ENCODE measurements at places on chromosomes 3 and 15.

DNA sequence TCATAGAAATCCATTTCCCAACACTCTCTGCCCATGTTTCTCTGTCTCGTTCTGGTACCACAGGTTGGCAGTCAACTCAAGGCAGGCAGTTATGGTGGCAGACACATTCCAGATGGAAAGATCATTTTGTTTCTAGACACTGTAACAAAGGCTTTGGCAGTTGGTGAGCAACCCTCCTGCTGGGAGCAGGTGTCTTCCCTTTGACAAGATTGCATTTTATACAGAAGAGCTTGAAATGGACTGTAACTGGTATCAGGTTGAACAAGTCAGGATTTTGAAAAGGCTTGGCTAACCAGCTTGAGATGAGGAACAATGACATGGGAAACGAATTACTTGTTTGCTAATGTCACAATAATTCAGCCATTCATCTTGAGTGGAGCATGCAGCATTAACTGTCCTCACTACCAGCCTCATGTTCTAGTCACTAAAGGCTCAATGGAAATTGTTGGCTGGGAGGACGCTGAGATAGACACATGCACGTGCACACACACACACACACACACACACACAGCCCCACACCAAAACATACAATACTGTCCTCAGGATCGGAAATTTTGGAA lies 170.0 kb downstream of the SEMA6D start:
- DNase-seq: no peak

DNA sequence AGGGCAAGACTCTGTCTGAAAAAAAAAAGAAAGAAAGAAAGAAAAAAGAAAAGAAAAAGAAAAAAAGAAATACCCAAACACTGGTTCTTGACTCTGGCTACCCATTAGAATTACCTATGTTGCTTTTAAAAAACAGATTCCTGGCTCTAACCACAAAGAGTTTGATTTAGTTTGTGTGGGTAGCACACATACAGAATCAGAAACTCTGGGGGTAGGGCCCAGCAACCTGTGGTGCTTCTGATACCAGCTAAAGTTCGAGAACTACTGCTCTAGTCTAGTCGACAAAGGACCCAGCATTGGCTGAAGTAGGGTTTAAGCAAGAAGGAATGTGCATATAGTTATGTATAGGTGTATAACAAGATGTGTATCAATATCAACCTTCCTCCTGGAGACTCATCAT lies 392.7 kb downstream of the EFHB start:
- no peak for DNase-seq

DNA sequence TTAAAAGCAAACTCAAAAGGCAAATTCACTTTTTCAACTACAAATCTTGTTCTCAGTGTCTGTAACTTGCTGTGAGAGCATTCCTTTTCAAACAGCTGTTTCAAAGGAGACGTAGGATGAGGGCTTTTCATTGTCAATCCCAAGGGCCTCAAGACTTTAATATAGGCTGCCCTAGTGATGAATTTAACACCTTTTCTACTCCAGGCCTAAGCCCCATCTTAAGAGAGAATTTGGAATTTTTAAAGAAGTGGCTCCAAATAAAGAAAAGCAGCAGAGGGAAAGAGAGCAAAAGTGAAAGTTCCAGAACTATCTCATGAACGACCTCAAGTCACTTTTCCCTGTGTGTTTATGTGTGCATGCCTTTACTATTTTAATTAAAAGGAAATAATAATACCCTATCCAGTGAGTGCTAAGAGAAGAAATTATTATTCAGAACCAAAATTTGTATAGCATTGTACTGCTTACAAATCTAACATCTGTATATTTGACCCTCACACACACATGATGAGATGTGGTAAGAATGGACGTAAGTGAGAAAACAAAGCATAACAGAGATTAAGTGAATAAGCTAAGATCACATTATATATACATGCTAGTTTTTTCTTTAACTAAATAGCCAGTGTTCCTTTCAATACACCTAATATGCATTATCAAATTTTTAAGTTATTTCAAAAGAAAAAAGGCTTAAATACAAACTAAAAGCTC lies 196.4 kb downstream of the VGLL3 start:
- no peak for DNase-seq

- no peak for DNase-seq
Measured at GRCh38 chr3:63975723-63976122, 47.6 kb downstream of the PSMD6 start.

GRCh38 chr15:99167640-99168039 lies 62.8 kb downstream of the SYNM start:
- no peak for DNase-seq

DNA sequence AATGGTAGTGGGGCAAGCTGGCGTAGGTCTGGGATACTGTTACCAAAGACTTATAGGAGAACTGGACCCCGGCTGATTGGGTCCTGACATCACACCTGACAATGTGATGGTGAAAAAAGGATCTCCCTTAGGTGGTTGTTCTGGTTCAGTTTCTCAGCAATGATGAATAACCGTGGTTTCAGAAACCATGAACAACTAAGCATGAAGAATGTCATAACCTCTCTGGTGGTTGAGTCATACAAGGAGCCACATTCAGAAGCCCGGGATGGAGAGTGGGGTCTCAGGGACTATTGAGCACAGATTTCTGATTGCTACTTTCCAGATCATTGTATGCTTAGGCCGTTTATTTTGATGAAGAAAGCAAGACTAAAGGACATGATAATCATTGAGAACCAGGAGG lies 17.4 kb downstream of the GPR160 start:
- no peak for DNase-seq

GRCh38 chr3:121663171-121663847 lies 2.6 kb upstream of the HCLS1 start:
- DNase-seq: no peak

GRCh38 chr3:26070854-26071253 lies 281.0 kb downstream of the OXSM start:
- DNase-seq: no peak

DNA sequence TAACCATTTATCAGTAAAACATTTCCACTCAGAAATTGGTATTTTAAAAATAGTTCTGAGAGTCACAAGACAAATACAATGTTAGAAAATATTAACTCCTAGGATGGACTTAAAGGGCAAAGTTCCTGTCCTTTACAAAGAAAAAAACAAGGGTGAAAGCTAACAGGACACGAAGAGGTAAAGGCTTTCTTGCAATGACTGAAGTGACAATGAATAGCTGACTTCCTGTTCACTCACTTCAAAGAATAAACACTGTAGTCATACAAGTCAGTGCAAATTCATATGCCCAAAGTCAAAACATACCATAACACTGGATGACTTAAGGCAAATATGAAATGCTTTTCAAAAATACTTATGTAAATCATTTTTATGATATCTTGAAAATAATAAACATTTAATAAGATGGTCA lies 1389.8 kb upstream of the ALCAM start:
- DNase-seq: no peak

DNA sequence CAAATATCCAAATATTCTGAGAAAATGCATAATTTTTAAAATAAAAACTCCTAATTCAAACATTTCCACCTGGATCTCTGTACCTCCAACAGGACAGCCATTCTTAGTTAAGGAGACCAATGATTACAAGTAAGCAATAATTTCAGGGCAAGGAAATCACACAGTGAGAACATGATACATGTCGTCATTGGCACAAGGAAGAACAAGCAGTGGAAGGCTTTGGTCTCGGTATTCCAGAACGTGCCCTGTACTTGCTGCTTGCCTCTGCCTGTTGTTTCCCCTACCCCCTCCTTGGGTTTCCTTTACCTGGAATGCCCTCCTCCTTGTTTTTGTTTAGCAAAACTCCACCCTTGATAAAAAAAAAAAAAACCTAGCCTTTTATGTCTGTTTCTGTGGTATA lies 72.8 kb downstream of the PPM1L start:
- DNase-seq: no peak

GRCh38 chr3:186665625-186666188 lies at the start of gene HRG:
HRG (plus strand) TSS chr3:186666014; CDS start chr3:186666032, 18 bp downstream.
- DNase-seq: no peak

GRCh38 chr3:146148468-146148931 lies 12.5 kb downstream of the PLOD2 start:
- DNase-seq: no peak

DNA sequence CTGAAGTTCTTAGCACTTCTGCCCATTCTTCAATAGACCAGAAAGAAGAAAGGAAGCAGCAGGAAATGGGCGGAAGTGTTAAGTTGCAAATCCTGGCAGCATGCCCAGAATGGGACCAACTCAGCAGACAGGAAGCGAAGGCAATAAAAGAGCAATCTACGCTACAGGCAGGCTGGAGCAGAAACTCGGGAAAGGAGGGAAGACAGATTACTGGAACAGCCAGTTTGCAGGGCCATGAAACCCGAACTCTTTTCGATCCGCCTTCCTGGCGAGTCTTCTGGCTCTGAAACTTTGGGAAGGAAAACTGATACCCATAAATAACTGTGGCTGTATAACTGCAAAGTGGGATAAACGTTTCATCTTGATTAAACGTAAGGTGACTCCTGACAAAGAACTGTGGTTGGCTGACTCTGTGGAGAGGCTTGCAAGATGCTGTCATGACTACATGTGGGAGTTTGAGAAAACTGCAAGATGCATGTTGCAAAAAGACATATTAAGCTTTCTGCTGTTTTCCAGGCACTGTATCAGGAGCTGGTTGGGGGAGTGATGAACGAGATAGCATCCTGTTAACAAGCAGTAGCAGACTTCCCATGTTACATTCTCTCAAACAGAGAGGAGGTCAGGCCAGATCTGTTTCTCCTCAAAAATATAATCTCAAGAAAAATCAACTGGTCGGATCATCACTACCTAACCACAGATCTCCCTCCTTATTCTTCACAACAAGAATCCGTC lies 67.8 kb downstream of the FMN1 start:
- peak; percentile 56 for DNase-seq

DNA sequence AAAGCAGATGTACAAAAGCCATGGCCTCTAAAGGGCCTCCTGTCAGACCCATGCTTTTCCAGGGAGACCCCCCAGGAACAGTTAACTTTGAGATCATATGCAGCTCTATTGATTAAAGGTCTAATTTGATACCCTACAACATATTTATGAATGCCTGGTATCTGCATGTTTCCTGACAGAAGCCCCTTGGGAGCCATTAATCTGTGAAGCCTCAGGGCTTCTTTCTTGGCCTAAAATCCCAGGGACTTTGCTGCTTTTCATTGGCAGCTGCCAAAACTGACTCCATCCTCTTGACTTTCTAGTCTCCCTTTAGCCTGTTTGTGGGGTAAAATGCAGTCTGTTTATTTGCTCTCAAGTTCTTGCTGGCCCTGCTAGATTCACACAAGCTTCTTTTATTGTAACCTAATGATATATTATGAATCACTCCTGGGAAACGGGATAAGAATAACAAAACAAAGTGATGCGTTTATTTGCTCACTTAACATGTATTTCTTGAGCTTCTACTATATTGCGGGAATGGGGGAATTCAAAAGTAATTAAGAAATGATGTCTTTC lies 257.0 kb downstream of the LSAMP start:
- no peak for DNase-seq

DNA sequence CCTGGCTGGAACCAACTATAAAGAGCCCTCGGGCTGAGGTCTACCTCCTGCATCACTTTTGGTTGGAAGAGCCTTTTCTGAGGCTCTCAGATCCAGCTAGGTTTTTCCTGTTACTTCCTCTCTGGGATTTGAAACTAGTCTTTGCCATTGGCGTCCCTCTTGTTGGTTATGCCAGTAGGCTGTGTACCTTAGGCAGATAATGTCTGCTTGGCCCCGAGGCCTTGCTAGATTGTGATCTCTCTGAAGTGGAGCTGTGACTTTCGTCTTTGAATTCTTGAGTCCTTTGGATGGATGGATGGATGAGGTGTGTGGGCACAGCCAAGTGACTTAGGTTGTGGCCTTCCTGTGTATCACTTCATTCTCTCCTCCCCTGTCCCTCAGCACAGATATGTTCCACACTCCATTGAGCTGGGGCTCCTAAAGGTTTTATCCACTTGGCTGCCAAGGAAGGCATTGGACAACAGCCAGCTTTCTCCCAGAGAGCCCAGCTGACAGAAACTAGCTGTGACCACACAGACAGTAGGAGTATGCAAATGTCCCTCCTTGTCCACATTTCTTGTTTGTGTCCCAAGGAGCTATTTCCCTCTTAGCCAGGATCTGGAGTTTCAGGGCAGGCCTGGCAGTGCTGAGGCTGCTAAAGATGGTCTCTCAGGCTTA lies 7.9 kb upstream of the DNAJC17 start:
- DNase-seq: no peak

- no peak for DNase-seq
Measured at GRCh38 chr3:134369231-134369741, 5.0 kb downstream of the AMOTL2 start.

DNA sequence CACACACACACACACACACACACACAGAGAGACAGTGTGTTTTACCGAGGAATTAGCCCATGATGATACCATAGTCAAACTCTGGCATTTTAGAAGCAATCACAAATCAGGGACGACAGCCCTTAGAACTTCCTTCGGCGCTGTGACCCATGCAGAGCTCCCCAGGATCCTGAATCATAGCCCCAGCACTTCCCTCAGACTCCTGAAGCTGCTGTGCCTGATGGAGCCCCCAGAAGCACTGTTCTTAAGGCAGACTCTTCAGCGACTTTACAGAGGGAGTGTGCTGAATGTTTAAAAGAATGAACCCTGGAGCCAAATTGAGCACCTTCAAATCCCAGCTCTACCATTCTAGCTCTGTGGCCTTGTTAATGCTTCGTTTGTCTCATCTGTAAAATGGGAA lies 89.3 kb upstream of the LIPC start:
- no peak for DNase-seq

DNA sequence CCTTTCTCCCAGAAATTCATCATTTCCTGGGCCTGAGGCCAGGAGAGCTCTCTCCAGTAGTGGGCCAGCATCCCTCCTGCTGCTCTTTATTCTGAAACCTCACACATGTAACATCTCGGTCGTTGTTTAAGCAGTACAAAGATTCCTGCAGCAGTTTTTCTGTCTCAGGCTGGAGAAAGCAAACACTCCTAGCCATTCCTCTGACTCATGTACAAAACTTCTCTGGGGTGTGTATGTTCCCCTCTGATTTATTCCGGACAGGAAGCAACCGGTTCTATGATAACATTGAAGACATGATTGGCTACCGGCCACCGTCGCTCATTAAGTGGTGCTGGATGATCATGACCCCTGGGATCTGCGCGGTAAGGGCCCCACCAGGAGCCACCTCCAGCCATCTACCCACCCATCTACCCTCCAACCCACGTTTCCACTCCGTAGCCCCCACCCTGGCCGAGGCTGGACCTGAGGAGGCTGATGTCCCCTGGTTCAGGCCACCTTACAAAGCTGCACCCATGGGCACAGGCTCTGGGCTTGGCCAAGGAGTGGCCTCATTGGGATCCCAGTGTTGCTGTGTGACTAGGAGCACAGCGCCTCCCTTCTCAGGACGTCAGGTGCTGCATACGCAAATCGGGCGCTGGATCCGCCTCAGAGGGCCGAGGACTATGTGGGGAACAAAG lies 58.6 kb upstream of the SLC6A1 start:
- no peak for DNase-seq

DNA sequence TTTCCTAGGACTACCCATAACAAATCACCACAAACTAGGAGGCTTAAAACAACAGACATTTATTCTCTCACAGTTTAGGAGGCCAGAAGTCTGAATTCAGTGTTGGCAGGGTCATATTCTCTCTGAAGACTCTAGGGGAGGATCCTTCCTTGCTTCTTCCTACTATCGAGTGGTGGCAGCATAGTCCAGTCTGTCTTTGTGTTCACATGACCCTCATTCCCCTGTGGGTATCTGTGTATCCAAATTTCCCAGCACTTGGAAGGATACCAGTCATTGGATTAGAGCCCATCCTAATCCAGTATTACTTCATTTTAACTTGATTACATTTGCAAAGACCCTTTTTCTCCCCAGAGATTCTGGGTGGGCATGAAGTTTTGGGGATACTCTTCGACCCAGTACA lies 63.8 kb downstream of the GMPS start:
- no peak for DNase-seq

- DNase-seq: no peak
Measured at GRCh38 chr15:41024885-41025284, 71.6 kb downstream of the CHAC1 start.

GRCh38 chr3:4939276-4939675 lies 40.0 kb upstream of the BHLHE40 start:
- DNase-seq: no peak

Data from CD4-positive, alpha-beta T cell treated with Interleukin-2 at 100 ng/mL for 4 hours (primary cell).